ENCODE measurements at places on chromosomes 16 and 17.
A peak's percentile ranks its signal among the peaks of the same experiment; 100 is the strongest.

DNA sequence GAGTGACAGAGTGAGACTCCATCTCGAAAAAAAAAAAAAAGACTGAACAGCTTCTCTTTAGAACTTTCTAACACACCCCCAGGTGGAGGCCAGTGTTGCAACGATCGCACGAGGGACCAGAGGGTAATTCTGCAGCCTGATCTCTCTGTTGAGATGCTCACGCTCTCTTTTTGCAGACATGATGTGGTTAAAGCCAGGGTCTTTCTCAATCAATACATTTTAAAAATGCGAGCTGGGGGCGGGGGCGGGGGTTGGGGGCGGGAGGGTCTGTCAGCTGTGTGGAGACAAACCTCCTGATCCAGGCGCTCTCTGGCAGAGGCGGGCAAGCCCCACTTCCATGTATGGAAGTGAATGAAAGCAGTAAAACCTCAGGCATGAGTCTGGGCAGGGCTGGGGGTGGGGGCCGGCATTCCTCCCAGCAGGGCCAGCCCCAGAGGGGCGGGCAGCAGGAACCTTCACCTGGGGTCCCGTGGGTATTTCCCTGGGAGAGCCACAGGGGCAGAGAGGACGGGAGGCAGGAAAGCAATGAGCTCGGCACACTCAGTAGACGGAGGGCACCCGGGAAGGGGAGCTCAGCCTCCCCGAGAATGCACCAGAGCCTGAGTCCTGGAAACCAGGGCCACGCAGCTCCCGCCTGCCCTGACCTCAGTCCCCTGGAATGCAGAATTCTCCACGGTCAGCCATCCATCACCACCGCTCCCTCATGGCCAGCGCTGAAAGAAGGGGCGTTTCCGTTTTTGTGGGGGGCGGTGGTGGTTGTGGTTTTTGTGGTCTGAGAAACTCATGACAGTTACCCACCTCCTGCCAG is 28.0 kb downstream of the NXN start:
- peaks cover 21% of the 10 kb centered on the region for H3K36me3 ChIP-seq
- H3K4me1 ChIP-seq: peaks cover 54% of the 10 kb centered on the region
- H3K4me3 ChIP-seq: peak overlapping the region; percentile 44
- peak overlapping the region; percentile 97 for H3K27ac ChIP-seq
- no peaks in the 10 kb centered on the region for H3K27me3 ChIP-seq

- H3K27ac ChIP-seq: peak overlapping the region; percentile 78
- peak; percentile 44 for DNase-seq
- H3K4me3 ChIP-seq: peak overlapping the region; percentile 57
- no peaks in the 10 kb centered on the region for H3K4me1 ChIP-seq
Measured at GRCh38 chr16:49621241-49622083, 234.4 kb downstream of the ZNF423 start.

DNA sequence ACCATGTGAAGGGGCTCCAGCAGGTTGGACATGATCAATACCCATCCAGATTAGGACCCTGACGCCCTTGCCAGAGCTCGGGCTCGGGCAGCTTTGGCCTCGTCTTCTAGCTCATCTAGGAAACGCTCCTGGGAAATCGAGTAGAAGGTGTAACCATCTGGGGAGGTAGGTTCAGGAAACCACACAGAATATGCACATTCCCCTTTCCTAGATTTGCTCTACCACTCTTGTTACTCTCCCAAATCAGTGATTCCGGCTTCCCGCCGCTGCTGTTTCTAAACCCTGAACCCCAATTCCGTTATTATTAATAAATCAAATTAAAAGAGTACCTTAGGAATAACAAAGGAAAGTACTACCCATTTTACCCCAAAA is 507 bp downstream of the COA3 start:
- peak overlapping the region; percentile 96 for H3K4me3 ChIP-seq
- no peak for DNase-seq
- peaks cover 25% of the 10 kb centered on the region for H3K27me3 ChIP-seq
- H3K36me3 ChIP-seq: peaks cover 36% of the 10 kb centered on the region
- H3K4me1 ChIP-seq: peaks cover 55% of the 10 kb centered on the region
- no peak overlapping the region for H3K27ac ChIP-seq

DNA sequence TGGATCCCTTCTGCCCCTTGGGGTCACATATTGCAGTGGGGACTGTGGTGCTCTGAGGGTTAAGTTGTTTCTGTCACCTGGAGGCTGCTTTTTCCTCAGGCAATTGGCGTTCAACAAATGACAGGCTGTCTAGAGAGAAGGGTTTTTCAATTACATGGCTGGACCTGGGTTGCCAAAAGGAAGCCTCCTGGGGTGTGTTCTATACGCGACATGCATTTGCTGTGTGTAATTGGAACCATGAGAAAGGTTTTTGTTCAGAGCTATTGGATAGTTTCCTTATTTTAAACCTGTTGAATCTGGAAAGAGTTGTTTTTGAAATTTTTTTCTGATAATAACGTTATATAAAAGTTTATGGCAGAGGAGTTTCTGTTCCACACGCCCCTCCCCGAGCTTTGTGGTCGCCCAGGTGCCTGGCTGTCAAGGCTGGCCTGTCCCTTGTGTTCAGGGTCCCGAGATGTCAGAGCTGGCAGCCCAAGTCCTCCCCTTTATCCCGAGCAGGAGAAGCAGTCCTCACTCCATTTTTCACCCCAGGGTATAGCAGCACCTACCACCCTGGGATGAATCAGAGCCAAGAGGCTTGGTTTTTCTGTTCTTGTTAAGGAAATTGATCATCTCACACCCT is 26.1 kb upstream of the ZNF750 start:
- no peak overlapping the region for H3K4me3 ChIP-seq
- DNase-seq: no peak
- H3K27me3 ChIP-seq: peaks cover 3% of the 10 kb centered on the region
- peak overlapping the region; percentile 92 for H3K27ac ChIP-seq
- H3K4me1 ChIP-seq: peaks cover 88% of the 10 kb centered on the region
- H3K36me3 ChIP-seq: peaks cover 12% of the 10 kb centered on the region

DNA sequence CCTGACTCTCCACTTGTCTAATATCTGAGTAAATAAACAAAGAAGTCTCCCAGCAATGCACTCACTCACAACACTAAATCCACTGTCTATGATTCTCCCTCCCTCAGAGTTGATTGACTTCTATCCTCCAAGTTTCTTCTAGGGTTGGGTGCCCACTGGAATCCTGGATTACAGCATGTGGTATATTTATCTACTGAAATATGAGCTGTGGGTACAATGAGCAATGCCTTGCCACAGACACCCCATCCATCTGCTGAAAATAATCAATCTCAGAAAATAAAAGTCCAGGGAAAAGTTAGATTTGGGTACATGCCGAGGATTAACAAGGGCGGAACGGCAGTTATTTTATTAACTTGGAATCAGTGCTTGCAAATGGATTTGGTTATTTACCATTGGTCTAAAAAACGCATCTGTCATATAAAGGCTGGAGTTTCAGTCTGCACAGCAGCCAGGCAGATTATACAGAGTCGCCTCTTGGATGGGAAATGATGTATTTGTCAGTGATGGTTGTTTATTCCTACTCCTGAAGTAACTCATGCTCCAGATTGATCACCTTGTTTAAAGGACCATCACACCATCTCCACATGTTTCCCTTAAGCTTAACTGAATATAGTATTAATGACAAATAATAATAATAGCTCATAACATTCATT is 193.9 kb upstream of the SOX9 start:
- no peaks in the 10 kb centered on the region for H3K36me3 ChIP-seq
- H3K27ac ChIP-seq: no peak overlapping the region
- H3K4me1 ChIP-seq: peaks cover 7% of the 10 kb centered on the region
- DNase-seq: no peak

GRCh38 chr17:7014261-7014994 is 2.0 kb downstream of the RNASEK start:
- H3K4me1 ChIP-seq: peaks cover 92% of the 10 kb centered on the region
- H3K4me3 ChIP-seq: peak overlapping the region; percentile 99
- H3K27me3 ChIP-seq: no peaks in the 10 kb centered on the region
- peak overlapping the region; percentile 100 for H3K27ac ChIP-seq
- no peaks in the 10 kb centered on the region for H3K36me3 ChIP-seq
- DNase-seq: peak; percentile 98
